DMS79 (cell line): ENCODE measurements at places on chromosomes 6 and 20.

DNA sequence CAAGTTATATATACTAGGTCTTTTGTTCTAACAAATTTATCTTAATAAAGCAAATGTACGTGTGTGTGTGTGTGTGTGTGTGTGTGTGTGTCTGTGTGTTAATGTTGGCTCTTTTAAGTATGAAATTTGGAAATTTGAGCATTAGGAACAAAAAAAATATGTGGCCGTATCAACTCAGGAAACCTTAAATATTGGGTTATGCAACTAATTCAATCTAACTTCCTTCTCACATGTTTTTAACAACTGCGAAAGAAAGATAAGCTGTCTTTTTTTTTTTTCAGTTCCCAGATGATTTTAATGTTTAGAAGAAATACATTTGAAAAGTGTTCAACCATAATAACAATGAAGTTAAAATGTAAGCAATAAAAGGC lies 616.4 kb upstream of the ARID1B start:
- no peak for DNase-seq

GRCh38 chr6:122028933-122029522 lies 370.4 kb upstream of the HSF2 start:
- no peak for DNase-seq

- no peak for DNase-seq
These were observed 1.1 kb downstream of the SOX4 start for GRCh38 chr6:21594416-21595281.

- DNase-seq = no peak
These were observed 110.9 kb upstream of the LAMP5 start for GRCh38 chr20:9403448-9403847.

- no peak for DNase-seq
These were observed 188.9 kb upstream of the TAB2 start for GRCh38 chr6:149128489-149129145.

DNA sequence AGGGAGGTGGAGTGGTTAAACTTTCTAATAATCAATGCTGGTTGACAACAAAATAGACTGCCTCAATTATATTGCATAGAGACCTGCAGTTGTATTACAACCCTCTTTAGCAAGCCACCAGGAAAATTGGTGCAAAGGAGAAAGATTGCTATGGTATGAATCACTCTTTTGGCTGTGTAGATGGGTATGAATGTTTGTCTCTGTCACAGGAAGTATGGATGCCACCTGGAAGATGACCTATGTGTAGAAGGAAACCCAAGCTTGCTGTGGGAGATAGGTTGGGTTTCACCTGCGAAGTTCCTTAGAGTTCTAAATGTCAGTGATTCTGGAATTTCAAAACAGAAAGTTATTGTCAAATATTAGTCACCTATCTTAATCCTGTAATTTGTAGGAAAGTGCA lies 134.6 kb downstream of the SOBP start:
- no peak for DNase-seq

DNA sequence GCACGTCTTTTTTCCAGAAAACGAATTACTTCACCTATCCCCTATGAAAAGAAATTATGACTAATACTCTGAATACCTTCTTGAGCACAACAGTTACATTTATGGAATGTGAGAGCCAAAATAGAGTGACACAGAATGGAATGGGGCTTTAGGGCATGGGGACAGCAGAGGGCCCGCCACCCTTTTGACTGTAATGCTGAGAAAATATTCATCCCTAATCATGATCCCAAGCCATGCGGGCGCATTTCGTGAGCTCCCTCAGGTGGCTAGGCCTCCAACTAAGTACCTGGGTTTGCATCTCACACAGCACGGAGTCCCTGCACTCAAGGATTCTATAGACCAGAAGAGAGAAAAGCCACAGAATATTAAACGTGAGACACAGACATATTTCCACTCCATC lies 212.6 kb downstream of the SOD2 start:
- DNase-seq = no peak

GRCh38 chr6:6610031-6610591 lies 21.6 kb downstream of the LY86 start:
- no peak for DNase-seq

DNA sequence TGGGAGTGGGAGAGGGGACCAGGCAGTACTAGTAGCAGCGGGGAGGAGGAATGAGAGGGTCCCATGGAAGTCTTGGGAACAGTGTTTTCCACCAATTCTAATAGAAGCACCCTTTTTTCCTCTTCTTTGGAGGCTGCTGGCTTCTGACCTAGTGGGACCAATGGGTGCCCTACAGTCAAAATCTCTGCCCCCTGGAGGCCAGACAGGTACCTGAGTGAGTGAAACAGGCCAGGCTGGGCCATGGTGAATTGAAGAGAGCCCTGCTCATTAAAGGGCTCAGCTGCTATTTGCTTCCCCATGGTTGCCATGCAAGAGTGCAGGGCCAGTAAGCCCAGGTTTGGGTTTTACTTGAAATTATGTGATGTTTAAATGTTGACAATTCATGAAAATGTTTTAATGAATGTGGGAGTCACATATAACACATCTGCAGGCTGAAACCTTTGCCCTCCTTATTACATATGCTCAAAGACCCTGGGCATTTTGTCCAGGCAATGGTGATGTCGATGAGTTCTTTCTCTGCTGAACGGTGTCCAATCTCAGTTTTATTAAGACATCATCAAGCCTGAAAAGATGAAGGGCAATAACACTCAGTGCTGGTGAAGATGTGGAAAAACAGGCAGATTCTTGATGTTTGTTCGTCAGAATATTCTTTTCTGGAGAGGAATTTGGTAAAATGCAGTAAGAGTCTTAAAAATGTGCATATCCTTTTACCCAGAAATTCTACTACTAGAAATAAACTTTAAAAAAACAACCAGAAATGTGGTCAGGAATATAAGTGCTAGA lies 42.3 kb upstream of the OCSTAMP start:
- DNase-seq = no peak

- no peak for DNase-seq
These were observed 35.3 kb downstream of the ELOVL2 start for GRCh38 chr6:11008821-11009220.

- DNase-seq = no peak
These were observed at the start of gene CYP24A1 for GRCh38 chr20:54173653-54174456. Gene CYP24A1, minus strand, starts transcription at chr20:54173986. Its CDS starts 407 bp downstream, at chr20:54173579.

DNA sequence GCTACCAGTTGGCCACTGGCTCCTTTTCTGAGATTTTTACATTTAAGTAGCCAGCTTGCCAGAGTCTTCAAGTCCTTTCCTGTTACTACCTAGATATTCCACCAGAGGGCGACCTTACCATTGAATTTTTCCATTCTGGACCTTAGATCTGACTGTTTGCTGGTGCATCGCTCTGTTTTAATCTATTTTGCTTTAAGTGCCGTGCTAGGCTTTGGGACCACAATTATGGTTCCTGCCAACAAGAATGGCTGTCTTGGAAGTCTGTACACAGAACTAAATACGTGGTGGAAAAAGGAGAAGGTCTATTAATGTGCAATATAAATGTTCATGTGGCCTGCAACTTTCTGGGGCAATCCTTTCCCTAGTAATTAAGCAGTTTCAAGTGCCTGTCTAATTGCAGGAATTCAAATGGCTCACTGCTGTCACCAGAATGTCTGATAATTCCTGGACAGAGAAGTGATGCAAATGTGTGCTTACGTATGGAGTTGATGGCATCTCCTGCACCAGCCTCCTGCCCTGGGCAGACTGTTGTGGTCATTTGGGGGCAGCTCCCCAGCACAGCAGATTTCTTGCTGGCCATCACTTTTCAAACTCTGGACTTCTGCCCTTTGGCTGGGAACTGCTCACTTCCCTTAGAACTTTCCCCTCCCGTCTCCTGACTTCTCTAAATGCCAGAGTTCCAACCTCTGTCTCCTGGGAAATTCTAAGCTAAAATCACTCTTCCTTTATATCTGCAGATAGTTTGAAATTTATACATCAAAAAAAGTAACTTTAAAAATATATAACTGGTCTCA lies 5.6 kb upstream of the HLA-DOA start:
- DNase-seq = peak; percentile 40

GRCh38 chr6:2746557-2747061 lies 4.1 kb downstream of the MYLK4 start:
- DNase-seq = no peak

DNA sequence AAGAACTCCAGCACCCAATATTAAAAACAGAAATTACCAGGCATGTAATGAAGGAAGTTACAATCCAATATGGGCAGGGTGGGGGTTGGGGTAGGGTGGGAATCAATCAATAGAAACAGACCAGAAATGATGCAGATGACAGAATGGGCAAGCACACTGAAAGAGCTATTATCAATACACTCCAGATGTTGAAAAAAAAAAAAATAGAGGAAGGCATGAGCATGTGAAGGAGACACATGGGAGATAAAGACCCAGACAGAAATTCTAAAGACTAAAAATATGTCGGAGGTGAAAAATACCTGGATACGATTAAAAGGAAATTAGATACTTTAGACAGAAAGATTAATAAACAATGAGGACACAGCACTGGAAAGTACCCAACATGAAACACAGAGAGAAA lies 19.1 kb upstream of the ZC3H12D start:
- DNase-seq = no peak

DNA sequence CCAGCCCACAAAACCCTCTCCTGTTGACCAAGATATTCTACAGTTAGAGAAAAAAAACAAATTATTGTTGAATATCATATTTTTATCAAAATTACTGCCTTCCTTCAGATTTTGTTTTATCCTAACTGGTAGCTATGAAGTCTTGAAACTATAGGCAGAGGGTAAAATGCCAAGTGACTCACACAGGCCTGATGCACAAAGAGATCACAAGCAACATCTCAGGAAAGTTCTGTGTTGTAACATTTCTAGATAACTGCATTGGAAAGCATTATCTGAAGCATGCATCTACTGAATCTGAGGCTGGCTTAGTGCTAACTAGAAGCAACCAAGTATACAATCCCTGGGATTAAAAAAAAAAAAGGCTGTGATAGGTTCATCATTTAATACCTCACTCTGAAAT lies 134.2 kb downstream of the PKHD1 start:
- no peak for DNase-seq

GRCh38 chr20:11008444-11009033 lies 334.7 kb upstream of the JAG1 start:
- no peak for DNase-seq

DNA sequence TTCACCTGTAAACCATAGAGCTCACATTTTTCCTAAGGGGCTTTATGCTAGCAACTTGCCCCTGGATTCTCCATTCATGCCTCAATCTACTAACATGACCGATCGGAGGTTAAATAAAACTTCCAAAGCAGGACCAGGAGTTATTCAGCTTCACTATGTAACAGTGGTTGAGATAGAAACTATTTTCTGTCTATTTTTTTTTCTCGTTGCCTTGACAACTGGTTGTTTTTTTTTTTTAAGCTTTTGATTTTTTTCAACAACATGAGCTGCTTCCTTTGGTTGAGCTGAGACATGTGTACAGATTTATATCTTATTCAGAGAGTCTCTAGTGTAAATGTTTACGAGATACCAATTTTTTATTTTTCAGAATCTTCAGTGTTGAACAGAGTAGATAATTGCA lies 85.7 kb downstream of the SHLD1 start:
- no peak for DNase-seq

- no peak for DNase-seq
These were observed 28.6 kb upstream of the ENPP5 start for GRCh38 chr6:46199387-46199786.

DNA sequence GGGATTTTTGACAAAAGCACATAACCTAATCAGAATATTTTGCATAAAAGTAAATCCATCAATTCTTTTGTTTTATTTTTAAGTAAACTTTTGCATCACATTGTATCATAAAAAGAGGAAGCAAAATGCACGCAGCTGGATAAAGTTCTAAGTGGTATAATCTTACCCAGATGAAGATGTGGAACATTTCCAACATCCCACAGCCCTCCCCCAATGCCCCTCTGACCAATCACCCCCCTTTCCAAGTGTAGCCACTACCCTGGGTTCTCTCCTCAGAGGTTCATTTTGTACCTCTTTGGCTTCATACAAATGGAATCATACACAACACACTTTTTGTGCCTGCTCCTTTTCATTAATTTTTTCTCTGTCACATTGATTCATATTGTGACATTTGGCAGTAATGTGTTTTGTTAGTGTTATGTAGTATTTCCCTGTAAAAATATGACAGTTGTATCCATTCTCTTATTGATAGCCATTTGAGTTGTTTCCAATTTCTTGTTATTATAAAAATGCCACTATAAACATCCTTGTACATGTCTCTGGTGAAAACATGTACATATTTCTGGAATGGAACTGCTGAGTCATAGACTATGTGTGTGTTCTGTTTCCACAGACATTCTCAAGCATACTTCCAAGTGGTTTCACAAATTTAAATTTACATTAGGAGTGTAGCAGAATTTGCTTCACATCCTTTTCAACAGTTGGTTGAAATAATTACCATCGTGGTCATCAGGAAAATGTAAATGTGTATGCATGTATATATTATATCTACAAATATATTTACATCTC lies 92.9 kb upstream of the SYNDIG1 start:
- DNase-seq = no peak

DNA sequence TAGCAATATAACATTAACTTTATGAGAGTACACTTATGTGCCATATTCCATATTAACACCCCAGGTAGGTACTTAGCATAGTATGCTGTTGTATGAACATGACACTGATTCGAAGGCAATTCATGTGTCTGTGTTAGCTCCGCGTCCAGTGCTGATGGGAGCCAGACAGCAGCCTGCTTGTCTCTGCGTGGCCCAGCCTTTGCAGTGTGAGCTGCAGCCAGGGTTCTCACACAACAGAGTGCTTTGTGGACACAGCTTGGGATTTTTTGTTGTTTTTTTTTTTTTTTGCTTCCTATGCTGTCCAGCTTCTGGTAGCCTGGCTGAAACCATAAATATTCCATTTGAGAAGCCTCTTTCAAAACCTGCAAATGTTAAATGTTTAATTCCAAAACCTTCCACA lies 350.9 kb downstream of the SMOC2 start:
- no peak for DNase-seq

DNA sequence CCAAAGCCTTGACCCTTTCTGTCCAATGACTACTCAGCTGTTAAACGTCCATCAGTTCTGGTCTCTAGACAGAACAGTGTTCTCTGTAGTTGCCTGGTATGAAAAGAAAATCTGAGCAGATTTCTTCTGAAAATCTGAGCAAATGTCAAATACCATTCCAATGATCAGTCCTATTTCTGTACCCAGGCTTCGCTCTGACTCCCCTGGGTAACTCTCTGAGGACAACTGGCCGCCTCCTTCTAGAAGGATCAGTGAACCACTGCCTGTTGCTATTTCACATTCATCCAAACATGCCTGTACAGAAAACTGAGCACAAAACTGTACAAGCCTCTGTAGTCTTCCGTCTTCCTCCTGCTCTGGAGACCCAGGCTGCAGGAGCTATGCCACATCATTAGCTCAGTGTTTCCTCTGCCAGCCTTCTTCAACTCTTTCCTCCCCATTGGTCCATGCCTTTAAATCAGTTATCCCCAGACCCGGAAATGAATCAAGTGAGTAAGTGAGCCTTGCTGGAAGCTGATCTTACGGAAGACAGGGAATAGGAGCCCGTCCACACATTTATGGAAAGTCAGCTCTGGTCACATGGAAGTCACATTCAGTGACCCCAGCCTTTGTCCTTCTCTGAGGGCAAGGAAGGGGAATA lies 63.3 kb downstream of the DAAM2 start:
- no peak for DNase-seq

GRCh38 chr6:155399745-155400653 lies 55.6 kb downstream of the NOX3 start:
- no peak for DNase-seq

- no peak for DNase-seq
These were observed 5.6 kb upstream of the ANKRD60 start for GRCh38 chr20:58233881-58234528.
